ENCODE measurements at places on chromosomes 7 and 10.

GRCh38 chr10:71316056-71316785, 2.8 kb upstream of the SLC29A3 start:
- DNase-seq = no peak

DNA sequence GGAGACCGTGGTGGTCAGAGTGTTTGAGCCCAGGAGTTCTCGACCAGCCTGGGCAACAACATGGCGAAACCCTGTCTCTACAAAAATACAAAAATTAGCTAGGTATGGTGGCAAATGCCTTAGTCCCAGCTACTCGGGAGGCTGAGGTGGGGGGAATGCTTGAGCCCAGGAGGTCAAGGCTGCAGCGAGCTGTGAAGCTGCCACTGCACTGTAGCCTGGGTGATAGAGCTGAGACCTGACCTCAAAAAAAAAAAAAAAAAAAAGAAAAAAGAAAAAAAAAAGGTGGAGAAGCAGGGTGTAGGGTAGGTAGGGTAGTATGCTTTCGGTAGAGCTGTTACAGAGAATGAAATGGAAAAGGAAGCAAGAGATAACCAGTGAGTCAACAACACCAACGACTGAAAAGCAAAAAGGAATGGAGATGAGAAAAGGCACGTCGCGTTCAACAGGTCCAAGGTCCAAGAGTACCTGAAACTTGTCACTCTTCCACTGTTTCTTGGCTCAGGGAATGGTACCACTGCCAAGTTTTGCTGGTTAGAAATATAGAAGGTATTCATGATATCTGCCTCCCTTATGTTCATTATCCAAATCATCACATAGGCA, 4.3 kb upstream of the RSBN1L start:
- DNase-seq = no peak

DNA sequence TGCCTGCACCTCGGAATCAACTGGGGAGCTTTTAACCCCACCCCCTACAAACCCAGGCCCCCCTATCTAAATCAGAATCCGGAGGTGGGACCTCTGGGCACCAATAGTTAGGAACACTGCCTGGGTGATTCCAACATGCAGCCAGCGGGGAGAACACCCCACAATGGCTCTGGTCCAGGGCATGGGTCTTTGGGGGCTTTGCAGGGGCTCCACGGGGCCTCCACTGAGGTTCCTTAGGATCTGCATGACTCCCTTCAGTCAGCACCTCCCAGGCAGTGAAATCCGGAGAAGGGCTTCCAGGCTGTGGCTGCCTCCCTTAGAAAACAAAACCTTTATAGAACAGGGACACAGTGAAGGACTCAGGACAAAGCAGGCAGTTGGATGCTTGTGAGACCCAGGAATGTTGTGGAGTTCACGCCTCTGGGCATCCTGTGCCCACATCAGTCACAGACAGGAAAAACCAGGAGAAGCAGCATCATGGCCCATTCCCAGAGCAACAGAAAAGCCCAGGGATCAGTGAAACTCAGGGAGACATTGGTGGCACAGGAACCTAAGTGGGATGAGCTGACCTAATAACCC, 16.5 kb upstream of the AOC1 start:
- DNase-seq = no peak

- DNase-seq = no peak
Measured at GRCh38 chr10:63256009-63256773, 123.1 kb downstream of the NRBF2 start.

GRCh38 chr10:78829565-78829964, 239.2 kb upstream of the ZMIZ1 start:
- DNase-seq = no peak

GRCh38 chr7:112503361-112503972, 22.7 kb downstream of the LSMEM1 start:
- no peak for DNase-seq

- no peak for DNase-seq
Measured at GRCh38 chr10:61051344-61051743, 107.4 kb upstream of the RHOBTB1 start.

DNA sequence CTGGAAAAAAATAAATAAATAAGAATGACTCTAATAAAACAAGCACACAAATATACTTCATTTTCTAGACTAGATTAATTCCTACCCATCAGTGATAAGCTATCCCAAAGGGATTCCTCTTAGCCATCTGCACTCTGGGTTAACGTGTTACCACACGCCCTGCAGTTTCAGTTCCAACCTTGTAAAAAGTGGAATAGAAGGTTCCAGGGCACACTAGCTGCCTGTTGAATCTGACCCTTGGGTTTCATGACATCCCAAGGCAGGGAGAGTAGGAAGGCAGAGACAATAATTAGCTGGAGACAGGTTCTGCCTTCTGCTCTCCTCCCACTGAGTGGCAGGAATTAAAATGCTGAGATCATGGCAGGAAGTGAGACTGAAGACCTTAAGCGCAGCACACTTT, 33.5 kb downstream of the SLC37A3 start:
- no peak for DNase-seq

DNA sequence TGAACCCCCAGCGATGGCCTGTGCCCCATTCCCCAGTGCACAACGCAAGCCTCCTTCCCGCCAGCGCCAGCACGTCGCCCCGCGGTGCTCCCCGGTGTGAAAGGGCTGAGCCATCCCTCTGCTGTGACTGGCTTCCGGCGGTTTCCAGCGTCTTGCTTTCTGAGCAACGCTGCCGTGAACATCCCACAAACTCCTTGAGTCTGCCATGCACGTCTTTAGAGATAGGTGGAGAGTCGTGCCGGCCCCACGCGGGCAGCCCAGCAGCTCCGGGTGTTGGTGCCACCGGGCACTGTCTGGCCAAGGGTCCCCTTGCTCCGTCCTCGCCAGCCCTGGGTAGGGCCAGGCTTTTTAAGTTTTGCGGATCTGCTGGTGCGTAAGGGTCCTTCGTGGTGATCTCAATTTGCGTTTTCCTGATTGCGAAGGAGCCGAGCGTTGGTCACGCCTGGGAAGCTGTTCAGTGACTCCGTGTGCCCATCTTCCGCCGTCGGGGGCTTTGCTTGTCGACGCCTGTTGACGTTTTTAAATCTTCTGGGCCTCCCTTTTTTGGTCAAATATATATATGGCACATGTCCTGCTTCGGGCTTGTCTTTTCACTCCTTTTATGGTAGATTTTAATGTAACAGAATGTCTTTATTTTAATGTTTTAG, 70.6 kb downstream of the FOXL3 start:
- peak; percentile 47 for DNase-seq

- DNase-seq = no peak
Measured at GRCh38 chr10:103181244-103181643, 11.8 kb downstream of the NT5C2 start.

DNA sequence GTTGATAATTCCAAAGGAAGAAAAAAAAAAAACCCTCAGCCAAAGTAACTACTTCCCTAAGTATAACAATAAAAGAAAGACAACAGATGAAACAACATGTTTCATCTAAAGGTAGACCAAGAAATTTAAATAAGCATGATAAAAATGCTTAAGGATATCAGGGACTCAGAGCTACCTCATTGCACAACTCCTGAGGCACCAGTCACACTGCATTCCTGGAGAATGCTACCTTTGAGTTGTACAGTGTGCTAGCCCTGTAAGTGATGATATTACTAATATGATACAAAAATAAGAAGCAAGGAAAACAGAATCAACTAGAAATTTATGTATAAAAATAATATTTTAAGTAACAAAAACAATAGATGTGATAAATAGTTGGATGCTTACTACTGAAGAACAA, 29.5 kb upstream of the C7orf33 start:
- DNase-seq = no peak

DNA sequence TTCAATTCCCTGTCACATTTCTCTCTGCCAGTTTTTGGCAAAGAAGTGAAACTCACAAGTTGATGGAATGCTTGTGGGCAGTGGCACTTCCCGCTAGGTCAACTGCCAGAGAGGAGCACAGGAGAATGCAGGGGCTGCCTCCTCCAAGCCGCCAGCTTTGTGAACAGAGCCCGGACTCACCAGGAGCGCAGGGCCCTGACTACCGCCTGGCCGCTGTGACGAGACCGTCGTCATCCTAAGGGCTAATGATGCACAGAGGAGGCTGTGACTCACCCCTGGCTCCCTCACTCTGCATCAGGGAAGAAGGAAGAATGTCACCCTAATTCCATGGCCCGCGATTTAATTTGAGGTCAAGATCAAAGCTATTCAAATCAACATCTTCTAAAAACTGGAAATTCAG, 123.9 kb downstream of the TAX1BP1 start:
- no peak for DNase-seq
